CD4-positive, alpha-beta T cell treated with Interleukin-12 subunit alpha and Interleukin-12 subunit beta, for 1 hour (primary cell): ENCODE measurements at places on chromosomes 12 and 14.

GRCh38 chr12:53674977-53675700, 744 bp downstream of the ATP5MC2 start:
- no peak for DNase-seq

GRCh38 chr12:52953181-52953841, 4.4 kb downstream of the KRT18 start:
- no peak for DNase-seq

GRCh38 chr14:57998766-57999165, 132.9 kb upstream of the SLC35F4 start:
- no peak for DNase-seq

DNA sequence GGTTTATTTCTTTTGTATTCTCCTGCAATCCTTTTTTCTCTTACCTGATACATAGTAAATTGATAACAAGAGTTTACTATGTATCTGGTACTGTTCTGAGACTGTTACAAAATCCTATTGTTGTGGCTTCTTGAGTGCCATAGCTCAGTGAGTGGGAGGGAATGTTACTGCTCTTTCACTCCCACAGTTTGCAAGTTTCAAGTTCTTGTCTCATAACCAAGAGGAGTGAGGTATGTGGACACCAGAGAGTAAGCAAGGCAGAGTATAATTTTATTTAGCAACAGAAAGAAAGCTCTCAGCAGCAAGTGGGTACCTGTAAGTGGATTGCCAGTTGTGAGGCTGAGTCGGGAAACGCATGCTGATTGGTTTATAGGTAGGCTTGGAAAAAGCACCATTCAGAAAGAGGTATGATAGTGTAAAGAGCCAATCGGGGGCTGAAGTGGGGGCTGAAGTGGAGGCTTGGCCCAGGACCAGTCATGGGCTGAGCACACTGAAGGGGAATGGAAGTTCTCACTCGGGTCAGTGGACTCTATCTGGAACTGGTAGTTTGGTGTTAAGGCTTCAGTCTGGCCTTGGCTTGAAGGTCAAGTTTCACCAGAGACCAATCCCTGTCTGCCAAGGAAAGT, 850.8 kb downstream of the TMTC2 start:
- no peak for DNase-seq

DNA sequence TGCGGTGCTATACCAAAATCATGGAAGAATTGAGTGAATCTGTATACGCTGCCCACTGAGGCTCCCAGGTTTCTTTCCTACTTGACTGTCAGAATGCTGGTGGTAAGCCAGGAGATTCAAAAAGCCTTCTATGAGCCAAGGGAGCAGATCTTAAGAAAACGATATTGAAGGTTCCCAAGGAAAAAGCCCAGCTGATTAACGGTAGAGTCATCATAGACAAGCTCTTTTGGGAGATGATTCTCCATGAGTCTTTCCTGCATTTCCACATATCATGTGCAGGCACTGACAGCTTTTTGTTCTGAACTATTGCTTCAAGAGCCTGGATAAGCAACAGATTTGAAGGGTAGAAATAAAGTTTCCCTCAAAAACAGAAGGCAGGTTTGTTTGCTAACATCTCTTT, 17.5 kb downstream of the SLC35F4 start:
- DNase-seq = no peak

DNA sequence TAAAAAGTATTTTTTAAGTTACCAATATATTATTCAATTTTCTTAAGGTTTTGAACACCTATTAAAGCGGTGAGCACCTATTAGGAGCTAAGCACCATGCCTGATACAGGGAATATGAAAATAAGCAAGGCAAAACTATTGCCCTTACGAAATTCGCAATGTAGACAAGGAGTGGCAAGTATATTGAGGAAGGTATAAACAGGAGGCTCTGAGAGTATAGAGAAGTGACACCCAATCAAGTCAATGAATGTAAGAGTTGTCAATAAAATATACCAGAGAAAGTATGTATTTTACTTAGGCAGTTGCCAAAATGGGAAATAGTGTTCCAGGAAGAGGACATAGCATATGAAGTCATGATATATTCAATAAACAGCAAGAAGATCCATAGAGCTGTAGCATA, 57.2 kb downstream of the LRP6 start:
- no peak for DNase-seq

- no peak for DNase-seq
Measured at GRCh38 chr12:116426391-116427136, 132.6 kb upstream of the MAP1LC3B2 start.

DNA sequence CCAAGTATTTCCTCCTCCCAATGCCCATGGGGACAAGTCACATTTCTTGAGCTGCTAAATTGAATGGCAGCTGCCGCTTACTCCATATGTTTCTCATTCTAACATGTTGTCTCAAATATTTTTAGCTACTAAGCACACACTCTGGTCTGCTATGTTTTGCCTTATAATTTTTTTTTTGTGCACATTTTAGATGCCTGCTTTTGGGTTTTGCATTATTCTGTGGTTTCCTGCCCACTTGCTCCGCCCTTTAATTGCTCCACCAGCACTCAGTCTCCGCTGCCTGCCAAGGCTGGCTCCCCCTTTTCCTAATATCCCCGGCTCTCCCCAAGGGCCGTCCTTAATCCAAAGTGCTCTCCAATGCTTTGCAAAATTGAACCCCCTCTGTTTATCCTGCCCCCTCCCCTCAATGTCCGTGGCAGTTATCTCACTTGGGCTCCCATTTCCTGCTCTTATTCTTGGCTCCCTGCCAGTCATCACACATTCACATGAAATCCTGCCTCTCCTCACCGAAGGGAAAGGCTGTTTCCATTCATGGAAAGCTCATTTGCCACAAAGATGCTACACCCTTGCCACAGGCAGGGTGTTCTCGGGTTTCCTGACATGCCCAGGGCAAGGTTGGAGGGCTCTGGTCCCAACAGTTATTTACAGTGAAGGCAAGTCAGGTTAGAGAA, 79.4 kb downstream of the C12orf75 start:
- DNase-seq = no peak

GRCh38 chr12:46450279-46450748, 77.7 kb upstream of the SLC38A2 start:
- DNase-seq = no peak

- peak; percentile 71 for DNase-seq
Measured at GRCh38 chr12:124898200-124898922, 16.1 kb downstream of the UBC start.

DNA sequence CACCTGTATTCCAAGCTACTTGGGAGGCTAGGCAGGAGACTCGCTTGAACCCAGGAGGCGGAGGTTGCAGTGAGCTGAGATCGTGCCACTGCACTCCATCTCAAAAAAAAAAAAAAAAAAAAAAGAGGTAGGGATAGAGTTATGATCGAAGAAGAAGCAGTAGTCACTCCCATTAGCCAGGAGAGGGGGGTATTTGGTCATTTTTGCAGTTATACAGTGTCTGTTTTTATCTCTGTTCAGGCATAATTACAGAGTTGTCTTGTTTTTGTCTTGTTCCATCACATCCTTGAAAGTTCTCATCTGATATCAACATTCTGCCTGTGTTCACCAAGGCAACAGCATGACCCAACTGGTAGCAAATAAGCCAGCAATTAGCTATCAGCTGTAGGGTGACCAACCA, 98.5 kb upstream of the TMPO start:
- no peak for DNase-seq

DNA sequence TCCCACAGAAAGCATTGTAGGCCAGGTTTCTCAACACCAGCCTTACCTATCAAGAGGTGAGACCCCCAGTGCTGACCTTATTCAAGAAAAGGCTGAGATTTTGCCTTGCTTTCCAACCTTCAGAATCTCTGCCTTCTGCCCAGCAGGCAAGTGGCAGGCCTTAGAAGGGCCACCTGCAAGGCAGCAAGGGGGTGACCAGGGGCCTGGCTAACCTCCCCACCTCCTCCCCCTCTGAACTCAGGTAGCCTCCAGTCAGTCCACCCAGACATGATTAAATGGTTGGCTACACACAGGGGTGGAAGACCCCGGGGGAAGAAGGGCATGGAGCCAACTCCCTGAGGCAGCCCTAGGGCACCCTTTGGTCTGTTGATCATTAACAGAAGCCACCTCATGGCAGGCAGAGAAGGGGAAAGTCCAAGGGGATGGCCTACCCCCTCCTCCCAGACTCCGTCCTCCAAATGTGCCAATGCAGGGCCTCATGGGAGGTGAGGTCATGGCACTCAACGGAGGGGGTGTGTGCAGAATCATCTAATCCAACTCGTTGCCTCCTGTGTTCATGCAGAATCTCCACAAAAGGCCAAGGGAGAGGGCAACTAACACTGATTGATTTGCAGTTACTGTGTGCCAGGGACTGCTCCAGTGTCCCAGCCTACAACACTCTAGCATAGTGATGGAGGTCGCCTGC, 8.5 kb downstream of the ZFP36L1 start:
- DNase-seq = peak; percentile 24

DNA sequence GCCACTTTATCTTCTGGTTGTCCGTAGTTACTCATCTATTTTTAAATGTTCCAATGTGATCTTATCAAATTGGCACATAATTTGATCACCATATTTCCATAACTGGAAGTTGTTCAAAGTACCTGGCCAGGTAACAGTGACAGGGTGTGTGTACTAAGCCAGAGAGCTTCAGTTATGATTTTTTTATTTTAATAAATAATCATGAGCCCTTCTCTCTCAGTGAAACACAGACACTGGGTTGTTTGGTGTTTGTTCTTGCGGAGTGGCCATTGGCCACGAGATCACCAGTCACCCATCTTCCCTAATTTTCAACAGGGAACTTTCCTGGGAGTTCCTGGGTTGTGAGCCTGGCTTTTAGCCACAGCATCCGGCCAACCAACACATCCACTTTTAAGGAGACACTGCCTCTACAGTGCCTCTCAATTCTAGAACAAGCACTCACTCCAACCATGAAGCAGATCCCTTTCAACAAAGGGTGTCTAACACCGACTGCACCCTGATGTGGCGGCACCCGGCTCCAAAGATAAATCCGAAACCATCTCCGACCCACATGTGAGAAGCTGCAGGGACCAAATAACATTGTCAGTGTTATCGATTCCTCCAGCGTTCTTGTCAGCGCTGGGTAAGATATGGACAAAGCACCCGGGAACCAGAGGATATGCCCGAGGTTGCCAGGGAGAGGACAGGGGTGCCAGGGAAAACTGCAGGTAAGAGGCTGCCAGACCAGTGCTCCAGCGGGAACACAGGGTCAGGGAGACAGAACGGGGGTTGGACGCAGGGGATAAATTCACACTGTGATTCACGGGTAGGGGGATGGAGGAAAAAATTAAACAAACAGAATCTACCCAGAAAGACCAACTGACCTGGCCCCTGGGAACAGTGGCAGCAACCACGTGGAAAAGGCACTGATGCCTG, 49.9 kb downstream of the FOXN3 start:
- DNase-seq = no peak

- no peak for DNase-seq
Measured at GRCh38 chr12:62562846-62563245, 96.2 kb downstream of the MON2 start.

DNA sequence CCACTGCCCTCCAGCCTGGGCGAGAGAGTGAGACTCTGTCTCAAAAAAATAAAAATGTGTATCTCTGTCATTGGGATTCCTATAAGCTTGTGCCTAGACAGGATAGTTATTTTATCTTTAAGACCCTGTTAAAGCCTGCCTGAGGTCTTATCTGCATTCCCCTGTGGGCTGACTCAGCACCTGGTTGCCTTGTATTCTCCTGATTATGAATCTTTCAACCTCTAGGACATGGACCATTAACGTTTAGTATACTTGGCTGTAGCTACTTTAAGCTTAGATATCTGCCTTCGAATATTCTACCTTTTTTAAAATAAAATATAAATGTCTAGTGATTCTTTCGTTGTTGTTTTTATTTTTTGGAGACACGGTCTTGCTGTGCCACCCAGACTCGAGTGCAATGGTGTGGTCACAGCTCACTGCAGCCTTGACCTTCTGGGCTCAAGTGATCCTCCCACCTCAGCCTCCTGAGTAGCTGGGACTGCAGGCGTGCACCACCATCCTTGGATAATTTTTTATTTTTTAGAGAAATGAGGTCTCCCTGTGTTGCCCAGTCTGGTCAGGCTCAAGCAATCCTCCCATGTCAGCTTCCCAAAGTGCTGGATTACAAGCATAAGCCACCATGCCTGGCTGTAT, 41.3 kb downstream of the RESF1 start:
- no peak for DNase-seq

DNA sequence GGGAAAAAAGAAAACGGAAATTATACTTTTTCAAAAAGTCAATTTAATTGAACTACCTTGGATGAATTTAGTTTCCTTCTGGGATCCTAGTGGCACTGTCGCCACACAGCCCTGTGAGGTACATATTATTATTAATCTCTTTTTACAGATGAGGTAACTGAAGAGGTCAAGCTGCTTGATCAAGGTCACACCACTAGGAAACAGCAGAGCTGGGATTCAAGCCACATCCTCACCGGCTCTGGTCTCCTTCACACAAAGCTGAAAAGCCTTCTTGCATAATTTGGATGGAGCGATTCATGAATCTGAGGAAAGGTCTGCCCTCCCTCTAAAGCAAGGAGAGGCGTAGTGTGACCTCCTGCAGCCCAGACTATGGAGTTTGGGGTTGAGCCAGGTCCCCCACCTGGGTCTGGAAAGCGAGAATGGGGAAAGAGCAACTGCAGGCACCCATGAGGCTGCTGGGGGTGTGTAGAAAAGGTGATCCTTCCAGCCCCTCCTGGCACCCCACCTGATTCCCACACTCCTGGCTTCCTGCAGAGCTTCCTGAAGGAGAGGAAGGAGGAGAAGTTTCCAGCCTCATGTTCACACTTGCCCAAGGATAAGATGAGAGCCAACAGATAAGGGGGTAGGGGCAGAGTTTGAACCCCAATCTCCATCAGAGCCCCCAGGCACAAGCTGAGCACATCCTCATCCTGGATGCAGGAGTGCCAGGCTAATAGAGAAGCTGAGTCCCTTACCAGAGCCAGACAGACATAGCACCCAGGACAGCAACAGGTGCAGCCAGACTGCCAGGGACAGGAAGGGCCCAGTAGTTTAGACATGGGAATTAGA, 3.9 kb upstream of the KRT79 start:
- DNase-seq = no peak

GRCh38 chr12:5691943-5692342, 253.1 kb downstream of the ANO2 start:
- no peak for DNase-seq

DNA sequence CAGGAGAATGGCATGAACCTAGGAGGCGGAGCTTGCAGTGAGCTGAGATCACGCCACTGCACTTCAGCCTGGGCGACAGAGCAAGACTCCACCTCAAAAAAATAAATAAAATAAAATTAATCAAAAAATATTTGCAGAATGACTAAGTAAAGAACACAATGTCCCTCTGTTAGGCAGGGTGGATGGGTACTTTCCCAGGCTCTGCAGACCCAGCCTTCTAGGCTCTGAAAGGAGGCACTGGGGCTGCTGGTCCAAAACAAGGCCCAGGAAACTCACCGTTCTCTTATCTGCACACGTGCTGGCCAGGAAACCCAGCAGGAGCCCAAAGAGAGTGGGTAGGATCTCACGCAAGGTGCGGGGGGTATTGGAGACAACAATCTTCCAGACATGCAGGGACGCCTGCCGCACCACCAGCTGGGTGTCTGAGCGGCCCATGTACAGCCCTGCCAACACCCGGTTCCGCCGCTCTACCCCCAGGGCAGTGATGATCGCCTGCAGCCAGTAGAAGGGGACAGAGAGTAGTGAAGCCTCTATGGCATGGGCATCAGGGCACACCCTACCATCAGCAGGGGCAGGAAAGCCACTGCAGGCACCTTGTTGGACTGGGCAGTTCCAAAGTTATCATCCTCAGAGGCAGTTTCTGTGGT, 25.8 kb upstream of the RAB35 start:
- DNase-seq = no peak
